Stimulated activated CD4-positive, alpha-beta T cell treated with anti-CD3 and anti-CD28 coated beads, Interleukin-15, amount 100 ng/mL, for 1 hour (primary cell): ENCODE measurements at places on chromosomes 12 and 14.

GRCh38 chr12:71315328-71315985 lies 124.1 kb upstream of the LGR5 start:
- DNase-seq: no peak

- no peak for DNase-seq
These were observed 110.6 kb downstream of the PRMT8 start for GRCh38 chr12:3601461-3602150.

DNA sequence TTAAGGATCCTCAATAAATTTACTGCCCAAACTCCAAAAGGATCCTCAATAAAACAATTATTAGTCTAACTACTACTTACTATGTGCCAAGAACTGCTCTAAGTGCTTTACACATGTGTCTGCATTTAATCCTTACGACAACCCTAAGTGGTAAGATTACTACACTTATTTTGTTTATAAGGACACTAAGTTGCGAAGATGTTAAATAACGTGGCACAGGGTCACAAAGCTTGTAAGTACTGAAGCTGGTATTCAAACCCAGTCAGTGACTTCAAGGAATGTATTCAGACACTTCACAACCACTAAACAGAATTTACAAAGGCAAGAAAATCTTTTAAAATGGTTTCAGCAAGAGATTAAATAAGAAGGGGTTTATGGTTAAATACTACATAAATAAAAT lies 13.0 kb downstream of the FERMT2 start:
- DNase-seq: no peak

DNA sequence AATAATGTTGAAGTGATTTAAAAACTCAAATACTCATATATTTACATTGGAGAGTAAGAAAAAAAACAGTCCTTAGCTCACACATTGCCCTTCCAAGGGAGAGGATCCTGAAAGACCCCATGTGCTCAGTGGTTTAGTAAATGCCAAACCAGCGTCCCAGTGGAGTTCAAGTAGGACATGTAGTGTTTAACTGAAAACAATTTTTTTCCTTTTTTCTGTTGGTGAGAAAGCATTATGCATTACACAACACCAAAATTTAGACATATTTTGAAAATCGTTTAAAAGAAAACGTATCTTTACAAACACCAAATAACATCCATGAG lies 33.6 kb downstream of the UBR7 start:
- no peak for DNase-seq

DNA sequence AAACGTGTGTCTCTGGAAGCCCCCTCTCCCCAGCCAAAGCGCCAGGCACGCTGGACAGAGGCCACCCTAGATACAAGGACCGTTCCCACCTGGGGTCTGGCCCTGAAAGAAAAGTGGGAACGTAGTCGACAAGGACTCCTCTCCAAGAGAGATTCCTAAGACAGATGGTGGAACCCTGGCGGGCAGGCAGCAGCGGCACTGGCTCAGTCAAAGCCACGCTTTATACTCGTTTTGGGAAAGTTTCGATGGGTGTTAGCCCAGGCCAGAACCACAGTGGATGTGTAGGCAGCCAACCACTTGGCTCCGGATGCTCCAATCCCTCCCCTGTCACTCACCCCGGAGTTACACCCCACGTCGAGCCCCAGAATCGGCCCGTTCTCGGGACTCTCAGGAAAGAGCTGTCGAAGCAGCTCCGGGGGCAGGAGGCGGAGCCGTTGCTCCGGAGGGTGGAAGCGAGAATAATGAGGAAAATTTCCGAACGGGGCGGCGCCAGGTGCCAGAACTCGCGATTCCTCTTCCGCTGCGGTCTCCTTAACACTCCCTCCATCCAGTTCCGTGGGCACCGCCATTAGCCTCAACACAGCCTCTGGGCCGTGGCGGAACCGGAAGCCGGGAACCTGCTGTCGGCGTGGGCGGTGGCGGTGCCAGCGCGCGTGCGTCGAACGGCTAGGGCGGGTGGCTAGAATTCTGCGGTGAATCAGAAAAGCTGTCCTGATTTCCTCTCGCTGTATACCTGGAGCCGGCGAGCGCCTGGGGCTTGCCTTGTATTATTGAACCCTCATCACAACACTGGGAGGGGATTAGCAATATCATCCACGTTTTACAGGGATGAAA lies at the start of gene BCDIN3D:
BCDIN3D (minus strand) TSS at position 588 of the 834 bp plus-strand sequence; CDS start at position 569, 19 bp downstream.
- peak; percentile 93 for DNase-seq

- no peak for DNase-seq
These were observed 520.3 kb upstream of the USP15 start for GRCh38 chr12:61739925-61740324.

DNA sequence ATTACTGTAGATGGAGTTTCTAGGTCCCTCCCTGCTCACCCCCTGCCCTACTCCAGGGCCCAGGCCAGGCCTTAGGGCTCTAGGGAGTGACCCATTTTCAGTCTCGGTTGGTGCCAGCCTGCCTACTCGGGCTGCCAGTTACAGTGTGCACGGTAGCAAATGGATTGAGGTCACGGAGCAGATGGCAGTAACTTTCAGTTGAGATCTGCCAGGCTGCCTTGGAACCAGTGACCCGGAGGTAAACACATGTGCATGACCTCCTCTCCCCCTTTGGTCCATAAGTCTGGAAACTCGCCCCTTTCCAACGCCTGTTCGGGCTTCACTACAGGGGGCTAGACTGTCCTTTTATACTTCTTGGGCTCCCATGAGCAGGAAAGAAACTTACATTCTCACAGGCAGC lies 139.7 kb upstream of the TBX3 start:
- DNase-seq: no peak

DNA sequence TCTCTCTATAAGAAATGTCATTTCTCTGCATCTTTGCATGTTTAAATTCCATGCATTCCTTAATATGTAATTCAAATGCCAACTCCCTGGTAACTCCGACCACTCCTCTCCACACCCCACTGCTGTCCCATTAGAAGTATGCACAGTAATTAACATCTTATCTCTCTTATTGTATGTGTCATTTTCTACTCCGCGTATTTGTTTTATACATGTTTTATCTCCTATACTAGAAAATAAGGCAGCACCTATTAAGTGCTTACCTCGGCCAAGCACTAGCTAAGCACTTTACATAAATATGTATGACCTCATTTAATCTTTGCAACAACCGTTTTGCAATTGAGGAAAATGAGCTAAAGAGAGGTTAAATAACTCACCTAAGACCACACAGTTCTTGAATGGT lies 469.8 kb downstream of the BCAT1 start:
- DNase-seq: no peak

GRCh38 chr12:69099201-69099837 lies 140.1 kb upstream of the CPSF6 start:
- no peak for DNase-seq

- DNase-seq: no peak
These were observed 54.9 kb downstream of the SPATS2 start for GRCh38 chr12:49422114-49422513.

DNA sequence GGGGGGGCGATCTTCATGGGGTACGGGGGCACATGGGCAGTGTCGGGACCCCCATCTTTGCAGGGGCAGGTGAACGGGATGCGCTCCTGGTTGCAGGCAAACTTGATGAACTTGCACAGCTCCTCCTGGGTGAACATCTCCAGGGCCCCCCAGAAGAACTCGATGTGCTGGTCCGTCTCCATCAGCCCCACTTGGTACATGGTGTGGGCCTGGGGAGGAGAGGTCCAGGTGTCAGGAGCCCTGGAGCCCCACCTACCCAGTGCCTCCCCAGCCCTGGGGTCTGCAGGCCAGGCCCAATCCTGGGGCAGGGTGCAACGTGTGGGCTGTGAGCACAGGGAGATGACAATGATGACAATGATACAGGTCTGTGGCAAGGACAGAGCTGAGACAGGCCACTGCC lies 37.7 kb downstream of the TRAFD1 start:
- DNase-seq: no peak

- no peak for DNase-seq
These were observed 64.1 kb downstream of the ANO4 start for GRCh38 chr12:100858656-100859055.

- no peak for DNase-seq
These were observed 50.1 kb upstream of the STK38L start for GRCh38 chr12:27193854-27194544.

GRCh38 chr12:76866726-76867125 lies 12.1 kb downstream of the CSRP2 start:
- DNase-seq: no peak
